ENCODE measurements at places on chromosomes 4 and X.

DNA sequence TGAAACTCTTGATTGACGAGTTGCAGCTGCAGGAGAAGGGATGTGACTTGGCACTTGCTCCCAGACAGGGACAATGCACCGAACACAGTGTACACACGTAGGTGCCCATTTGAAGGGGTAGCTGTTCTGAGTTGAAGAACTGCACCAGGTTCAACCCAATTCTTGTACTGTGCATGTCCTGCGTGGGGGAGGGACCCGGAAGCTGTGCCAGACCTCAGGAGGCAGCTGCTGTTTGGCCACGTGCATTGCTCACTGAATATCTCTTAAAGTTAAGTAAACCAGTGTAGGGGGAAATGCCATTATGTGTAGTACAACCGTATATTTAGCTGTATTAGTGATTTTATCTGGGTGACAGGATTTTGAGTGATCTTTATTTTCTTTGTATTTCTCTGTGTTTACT lies 12.0 kb upstream of the RBBP7 start:
- no peak for DNase-seq

DNA sequence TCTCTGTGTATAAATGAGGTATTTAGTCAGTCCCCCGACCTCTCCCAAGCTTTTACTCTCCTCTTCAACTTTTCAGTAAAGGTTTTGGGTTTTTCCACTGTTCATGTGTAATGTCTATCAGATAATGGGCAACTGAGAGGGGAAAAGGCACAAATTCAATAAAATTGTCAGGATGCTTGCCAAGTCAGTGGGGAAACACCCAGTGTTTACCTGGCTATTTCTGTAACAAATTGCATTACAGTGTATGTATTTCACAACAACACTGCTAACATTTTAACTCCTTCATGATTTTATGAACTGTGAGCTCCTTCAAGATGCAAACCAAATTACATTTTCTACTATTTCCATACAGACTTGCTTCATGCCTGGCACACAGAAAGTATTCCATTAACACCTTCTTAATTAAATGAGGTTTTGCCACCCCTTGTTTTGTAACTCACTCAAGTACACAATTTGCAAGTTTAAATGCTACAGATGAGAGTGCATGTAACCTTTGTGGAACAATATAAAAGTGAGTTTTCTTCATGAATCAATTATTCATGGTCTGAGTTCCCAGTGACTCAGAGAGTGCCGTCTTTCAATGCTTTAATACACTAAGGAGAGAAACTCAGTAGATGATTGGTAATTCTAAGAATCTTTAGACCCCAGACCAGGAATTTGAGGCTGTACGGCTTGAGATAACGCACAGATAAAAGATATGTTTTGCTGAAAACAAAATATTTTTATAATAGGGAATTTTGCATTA lies 149.8 kb upstream of the TLL1 start:
- no peak for DNase-seq

DNA sequence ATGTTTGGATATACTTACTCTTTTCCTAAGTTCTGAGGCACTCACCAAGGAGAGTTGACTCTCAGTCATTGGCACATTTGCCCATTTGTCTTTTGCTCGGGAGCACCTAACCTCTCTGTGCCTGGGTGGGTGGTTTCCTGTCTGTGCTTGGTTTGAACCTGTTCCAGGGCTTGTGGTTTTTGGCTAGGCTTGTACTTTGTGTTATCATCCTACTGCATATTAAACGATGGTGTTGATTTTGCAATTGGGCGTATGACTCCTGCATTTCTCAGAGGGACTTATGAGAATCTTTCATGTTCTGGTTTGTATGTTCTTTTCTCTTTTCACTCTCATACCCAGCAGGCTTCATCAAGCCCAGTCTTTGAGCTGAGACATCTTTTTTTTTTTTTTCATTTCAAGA lies 161.7 kb downstream of the BTC start:
- DNase-seq = peak; percentile 1

DNA sequence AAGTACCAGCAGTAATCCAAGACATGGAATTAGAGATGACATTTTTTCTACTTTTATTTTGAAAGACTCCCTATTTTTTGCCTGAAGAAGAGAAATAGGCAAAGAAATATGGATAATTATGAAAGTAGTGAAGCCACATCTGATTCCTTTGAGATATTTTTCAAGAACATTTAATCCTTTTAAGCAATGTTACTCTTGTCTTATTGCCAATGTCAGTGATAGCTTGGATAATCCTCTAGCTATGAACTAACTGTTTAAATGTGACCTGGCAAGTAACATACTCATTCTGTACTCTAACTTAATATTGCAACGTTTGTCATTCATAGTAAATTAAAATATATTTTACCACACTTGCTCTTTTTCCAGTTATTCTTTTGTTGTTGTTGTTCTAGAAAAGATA lies 181.3 kb downstream of the VEGFC start:
- DNase-seq = no peak

DNA sequence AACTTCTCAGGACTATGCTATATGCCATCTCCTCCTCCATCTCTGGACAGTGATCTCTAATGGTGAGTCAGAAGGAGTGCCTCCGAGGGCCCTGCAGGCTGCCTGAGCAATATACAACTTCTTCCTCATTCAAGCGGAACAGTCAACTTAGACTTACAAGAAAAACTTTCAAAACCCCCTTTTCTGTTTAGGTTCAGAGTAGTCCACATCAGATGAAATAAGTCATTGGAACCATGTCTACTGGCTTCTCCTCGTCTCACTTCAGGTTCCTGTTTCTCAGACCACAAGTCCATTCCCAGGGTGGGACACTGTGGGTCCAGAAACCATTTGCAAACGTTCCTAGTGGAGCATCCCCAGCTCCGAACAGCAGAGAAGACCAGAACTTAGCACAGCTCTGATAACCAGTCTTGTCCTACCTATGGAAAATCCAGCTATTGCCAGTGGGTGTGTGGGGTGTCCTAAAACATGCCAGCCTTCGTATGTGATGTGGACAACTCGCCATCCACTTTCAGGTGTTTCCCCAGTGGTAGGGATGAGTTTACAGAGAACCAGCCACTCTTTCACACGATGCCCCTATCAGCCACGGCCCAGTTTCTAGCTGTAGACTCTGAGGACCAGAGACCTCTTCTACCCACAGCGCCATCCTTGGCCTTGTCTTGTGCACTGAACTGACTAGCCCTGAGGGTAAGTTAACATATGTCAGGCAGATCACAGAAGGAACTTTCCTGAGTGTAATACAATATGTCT lies 32.7 kb upstream of the NKRF start:
- no peak for DNase-seq

- no peak for DNase-seq
Observed at GRCh38 chr4:85790582-85790981, 315.6 kb downstream of the ARHGAP24 start.

GRCh38 chr4:85477534-85477933 lies 2.6 kb downstream of the ARHGAP24 start:
- DNase-seq = no peak

- DNase-seq = no peak
Observed at GRCh38 chr4:108203377-108203776, 34.6 kb upstream of the LEF1 start.

DNA sequence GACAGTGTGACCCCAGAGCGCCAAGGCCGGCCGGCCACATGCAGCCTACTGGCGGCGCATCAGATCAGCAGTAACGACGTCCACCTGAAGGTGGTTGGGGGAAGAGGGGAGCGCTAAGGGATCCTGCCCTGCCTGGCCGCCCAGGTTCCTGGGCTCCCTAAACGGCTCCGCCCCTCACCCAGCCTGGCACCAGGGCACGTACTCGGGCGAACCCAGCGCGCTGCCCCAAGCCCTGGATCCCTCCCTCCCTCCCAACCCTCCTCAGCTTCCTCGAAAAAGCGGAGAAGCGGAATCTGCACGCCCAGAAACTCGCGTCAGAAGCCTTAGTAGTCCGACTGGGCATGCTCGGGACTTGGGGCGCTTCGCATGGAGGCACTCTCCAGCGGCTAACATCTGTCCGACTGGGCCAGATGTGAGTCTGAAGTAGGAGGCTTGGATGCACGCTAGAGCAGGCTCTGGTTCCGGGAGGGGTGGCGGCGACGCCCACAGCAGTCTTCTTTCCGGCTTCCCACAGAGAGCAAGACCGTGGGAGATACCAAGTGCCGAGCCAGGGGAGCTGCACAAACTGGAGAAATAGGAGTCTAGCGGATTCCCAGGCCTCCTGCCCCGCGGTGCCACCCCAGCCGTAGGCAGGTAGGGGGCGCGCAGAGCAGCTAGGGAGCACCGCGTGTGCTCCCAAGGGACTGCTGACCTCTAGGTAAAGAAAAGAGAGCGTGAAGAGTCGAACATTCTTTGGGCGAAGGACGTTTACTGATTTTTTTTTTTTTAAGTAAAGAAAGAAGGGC lies 114.3 kb upstream of the TEX13C start:
- no peak for DNase-seq

DNA sequence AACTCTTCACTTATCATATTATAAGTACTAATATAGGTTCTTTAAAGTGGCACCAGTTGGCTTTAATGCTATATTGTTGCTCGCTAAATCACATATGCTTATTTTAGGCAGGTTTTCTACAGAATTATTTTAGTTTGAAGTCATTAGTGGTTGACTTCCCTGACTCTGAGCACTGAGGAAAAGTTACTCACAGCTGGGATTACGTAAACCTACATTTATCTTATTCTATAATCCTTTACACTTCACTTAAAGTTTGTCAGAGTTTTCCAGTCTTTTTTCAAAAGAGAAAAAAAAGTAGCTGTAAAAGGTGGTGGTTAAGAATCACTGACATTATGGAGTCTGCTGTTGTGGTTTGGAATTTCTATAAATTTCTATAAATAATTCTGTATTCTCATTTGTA lies 5.8 kb downstream of the UGT2B4 start:
- no peak for DNase-seq

- no peak for DNase-seq
Observed at GRCh38 chr4:52925531-52925968, 63.4 kb downstream of the RASL11B start.

DNA sequence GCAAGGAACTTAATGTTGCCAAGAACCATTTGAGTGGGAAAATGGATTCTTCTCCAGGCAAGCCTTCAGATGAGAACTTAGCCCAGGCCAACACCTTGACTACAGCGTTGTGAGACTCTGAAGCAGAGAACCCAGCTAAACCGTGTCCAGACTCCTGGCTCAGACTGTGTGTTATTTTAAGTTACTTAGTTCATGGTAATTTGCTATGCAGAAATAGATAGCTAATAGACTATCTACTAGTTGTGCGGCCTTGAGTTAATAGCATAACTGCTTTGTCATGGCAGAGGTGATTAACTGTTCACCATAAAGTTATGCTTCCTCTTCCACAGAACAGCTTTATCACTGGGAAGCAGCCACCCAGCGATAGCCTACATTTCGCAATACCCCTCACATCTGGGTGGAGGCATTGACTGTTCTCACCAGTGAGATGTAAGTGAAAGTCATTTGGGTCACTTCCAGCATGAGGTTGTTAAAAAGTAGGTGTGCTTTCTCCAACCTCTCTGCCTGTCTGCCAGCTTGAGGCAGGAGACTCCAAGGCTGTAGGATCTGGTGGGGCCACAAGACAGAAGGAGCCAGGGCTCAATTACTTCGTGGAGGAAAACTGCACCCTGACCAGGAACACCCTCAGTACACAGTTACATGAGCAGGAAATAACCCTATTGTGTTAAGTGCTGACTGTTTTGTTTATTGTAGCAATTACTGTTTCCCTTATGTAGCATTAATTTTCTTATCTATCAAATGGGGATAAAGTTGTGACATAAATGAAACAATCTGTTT lies 94.2 kb downstream of the GPAT3 start:
- no peak for DNase-seq

DNA sequence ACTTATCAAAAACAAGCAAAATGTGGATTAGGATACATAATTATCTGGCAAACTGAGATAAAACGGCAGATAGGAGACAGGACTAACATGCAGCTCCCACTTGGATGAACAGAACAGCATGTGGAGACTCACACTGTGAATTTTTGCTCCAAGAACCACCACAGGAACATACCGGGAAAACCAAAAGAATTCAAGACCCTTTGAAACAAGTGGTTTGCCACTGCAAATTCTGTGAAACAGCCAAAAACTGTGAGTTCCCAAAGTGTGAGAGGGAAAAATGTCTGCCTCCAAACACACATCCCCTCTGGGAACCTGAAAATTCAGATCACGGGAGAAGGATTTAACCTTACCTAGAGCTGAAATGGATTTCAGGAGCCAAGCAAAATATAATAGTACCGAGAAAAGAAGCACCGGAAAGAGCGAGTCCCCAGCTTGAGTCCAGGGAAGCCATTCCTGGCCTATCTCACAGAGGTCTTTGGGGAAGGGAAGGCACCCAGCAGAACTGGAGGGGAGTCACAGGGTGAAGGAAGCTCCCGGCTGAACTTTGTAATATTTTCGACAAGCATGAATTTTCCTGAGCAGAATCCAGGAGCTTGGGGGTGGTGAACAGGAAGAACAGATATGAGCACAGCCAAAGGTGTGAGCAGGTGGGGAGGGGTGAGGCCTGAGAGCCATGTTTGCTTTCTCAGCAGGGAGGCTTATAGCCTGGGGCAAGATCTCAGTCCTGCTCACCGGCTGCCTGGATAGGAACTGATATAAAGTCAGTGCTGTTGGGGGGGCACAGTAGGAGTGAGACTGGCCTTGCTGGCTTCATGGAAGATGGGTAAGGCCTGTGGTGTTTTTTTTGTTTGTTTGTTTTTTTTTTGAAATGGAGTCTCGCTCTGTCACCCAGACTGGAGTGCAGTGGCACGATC lies 23.9 kb downstream of the MANBA start:
- no peak for DNase-seq

GRCh38 chrX:120735966-120736365 lies 106.1 kb upstream of the C1GALT1C1 start:
- no peak for DNase-seq

- DNase-seq = no peak
Observed at GRCh38 chr4:155854582-155855226, 11.4 kb downstream of the ASIC5 start.

GRCh38 chr4:66728280-66728679 lies 817.0 kb downstream of the CENPC start:
- no peak for DNase-seq

GRCh38 chr4:84849051-84849640 lies 117.3 kb downstream of the WDFY3 start:
- DNase-seq = no peak

DNA sequence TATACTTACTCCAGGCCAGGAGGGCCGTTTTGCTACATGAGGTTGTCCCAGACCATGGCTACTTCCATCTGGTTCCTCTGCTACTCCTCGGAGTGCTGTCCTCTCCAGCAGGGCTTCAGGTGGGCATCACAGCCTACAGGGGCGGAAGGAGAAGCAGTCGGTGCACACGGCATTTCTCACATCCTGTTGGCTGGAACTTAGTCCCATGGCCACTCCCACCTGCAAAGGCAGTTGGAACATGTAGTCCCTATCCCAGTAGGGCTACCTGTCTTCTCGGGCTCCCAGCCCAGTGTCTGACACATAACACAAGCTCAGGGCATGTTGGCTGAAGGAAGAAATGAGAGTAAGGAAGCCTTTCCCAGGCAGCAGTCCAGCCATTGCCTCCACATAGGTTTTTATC lies 7.7 kb upstream of the STK32B start:
- no peak for DNase-seq

DNA sequence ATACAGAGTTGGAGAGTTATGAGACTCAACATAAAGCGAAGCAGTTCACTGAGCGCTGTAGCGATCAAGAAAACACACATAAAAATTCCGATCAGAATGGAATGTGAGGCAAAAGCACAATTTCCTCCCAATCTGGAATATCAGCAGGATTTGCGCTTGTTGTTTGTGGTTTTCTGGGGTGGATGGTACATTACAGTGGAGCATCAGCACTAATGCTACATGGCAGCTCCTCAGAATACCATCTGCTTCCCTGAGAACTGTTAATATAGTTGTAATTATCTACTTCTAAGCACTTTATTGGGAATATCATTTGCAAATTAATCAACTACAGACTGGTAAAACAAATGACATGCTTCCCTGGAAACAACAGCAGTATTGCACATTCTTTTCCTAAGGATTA lies 324.1 kb upstream of the PPARGC1A start:
- no peak for DNase-seq
